ENCODE measurements at places on chromosomes 3 and 15.

DNA sequence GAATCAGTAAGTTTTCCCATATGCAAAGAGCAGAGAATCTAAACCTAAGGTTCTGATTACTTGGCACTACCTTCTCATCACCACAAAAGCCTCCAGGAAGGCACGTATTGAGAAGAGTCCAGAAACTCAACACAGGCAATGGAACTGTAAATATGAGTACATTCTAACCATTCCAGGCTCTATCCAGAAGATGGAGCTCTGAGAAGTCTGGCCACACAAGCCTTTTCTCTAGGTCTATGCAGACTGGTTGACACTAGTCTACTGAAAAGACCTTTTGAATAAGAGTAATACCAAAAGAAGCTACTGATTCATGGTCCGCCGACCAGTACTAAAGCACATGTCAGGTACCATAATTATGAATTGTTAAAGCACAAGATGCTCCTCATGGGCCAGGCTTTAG, 12.2 kb upstream of the NCKIPSD start:
- DNase-seq, result no peak

DNA sequence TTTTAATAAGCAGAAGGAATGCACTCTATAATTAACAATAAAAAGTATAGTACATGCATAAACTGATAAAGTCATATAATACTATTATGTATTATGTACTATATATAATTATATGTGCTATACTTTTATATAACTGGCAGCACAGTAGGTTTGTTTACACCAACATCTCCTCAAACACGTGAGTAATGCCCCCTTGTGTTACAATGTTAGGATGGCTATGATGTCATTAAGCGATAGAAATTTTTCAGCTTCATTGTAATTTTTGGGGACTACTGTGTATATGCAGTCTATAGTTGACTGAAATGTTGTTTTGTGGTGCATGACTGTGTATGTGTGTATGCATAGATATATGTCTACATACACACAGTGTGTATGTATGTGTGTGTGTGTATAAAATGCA, 100.6 kb downstream of the SLMAP start:
- no peak for DNase-seq

GRCh38 chr15:98549003-98549402, 99.3 kb upstream of the IGF1R start:
- DNase-seq, result no peak

GRCh38 chr3:135500034-135500433, 465.5 kb upstream of the PPP2R3A start:
- no peak for DNase-seq

- DNase-seq, result no peak
These were observed 96.0 kb downstream of the RPLP1 start for GRCh38 chr15:69548395-69549180.
